ENCODE measurements at places on chromosomes 12 and 14.

DNA sequence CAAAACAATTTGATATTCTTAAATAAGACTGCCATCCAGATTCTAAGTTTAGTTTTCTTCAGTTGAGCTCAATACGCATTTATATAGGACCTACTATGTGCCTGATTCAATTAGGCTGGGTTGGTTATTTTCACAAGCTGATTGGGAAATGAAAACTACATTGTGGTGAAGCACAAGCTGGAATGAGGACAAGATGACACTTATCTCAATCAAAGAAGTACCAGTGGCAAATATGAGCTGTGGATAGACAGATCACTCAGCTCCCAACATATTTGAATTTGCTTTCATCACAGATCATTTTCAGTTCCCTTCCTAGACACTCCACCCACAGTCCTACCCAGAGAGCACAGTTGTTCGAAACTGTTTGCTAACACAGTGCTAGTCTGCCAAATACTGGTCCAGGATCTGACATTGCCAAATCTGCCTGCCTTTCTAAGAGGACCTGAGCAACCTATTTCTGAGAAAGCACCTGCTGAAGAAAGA is 74.7 kb downstream of the LLPH start:
- no peak for DNase-seq

DNA sequence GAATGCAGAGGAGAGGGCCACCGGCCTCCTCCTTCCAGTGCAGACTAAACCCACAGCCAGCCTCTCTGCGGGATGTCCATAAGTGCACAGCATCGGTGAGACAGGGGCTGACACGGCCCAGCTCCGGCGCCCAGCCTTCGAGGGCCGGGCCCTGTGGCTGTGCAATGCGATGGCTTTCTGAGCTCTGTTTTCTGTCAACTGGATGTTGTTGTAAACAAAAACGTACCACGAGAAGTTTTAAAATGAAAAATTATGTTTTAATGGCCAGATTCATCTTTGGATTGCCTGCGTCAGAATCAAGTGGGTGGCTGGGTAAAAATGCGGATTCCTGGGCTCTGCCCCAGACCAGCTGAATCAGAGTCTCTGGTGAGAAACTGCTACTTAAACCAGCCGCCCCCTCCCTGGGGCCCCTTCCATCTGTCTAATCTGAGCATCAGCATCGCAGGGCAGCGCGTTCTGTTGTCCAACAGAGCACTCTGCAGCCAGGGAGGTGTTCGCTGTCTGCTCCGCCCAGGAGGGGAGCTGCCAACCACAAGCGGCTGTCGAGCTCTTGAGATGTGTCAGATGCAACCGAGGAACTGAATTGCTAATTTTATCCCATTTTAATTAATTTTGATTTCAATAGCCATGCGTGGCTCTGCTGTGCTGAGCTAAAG is 133.4 kb downstream of the RFLNA start:
- no peak for DNase-seq

- peak; percentile 84 for DNase-seq
These were observed 1.1 kb upstream of the NAB2 start for GRCh38 chr12:57087691-57088353.

DNA sequence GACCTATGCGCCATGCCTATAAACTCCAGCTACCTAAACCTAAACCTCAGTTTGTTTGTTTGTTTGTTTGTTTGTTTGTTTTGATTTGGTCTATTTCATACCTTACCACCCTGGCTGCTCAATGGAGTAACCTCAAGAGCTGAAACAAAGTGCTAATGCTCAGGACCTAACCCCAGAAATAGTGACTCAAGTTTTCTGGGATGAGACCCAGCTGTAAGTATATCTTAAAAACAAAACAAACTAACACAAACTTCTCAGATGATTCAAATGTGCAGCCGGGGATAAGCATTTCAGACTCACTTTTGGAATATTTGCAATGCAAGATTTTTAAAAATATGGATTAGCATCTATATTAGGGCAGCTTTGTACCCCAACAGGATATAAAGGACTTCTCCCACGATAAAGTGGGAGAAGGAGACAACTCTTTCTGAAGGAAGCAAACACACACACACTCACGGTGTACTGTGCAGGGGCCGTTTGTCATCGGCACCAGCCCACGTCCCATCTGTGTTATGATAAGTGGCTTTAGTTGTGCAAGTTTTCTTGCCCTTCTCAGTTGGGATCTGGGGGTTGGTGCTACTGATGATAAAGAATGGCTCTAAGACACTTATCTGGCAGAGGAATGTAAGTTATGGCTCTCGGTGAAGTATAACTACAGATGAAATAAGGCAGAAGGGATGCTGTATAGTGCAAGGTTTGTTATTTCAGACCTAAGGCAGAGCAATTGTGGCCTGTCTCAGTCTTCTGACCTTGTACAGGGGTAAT is 516.7 kb upstream of the TMEM132C start:
- no peak for DNase-seq

- peak; percentile 94 for DNase-seq
These were observed at the start of the genes AREL1 and FCF1 for GRCh38 chr14:74712499-74713394. Gene AREL1 (minus strand): TSS chr14:74713080. CDS start chr14:74685615, 27,465 bp downstream. Gene FCF1 (plus strand): TSS chr14:74713144. CDS start chr14:74713198, 54 bp downstream.

All from CD14-positive monocyte (primary cell).